Body of pancreas (tissue), 4 donors: ENCODE measurements at places on chromosomes 6 and 20.
A peak's percentile ranks its signal among the peaks of the same experiment; 100 is the strongest.

DNA sequence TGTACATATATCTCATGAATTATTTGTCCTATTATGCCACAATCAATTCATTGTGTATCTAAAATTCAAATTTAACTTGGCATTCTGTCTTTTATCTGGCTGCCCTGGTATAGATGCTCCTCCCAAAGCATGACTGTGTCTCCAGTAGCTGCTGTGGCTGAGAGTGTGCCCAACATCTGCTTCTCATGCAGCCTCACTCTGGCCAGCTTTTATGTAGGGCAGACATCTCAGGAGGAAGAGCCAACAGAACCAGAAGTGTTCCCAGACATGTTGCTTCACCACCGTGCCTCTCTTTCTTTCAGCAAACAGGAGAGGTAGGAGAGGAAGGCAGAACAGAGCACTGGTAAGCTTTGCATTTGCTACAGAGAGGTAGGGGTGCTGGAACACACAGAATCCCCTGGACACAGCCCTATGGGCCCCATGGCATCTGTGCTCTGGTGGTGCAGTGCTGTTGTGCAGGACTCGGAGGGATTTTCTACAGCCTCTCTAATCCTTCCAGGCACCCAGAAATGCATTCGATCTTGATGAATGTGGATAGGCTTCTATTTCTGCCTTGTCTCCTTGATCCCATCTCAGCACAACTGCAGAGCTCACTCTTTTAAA, 637.1 kb downstream of the UTRN start:
- DNase-seq: no peak

DNA sequence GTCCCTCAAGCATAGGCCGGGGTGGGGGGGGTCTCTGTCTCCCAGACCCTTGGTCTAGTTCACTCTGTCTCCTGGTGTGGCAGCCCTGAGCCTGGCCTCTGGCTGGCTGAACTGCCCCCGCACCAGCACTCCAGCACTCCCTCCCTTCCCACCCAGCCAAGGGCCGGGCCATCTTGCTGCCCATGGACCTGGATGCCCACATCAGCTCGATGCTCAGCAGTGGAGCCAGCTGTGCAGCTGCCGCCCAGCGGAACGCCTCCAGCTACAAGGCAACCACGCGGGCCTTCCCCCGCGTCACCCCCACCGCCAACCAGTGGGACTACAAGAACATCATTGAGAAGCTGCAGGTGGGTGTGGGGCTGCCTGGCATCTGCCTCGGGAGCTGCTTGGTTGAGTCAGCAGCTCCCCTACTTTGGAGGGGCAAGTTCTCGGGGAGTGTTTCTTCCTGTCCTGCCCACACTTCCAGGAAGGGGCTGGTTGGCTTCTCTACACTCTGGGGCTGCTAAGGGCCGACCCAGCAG, 28.4 kb downstream of the UQCC2 start:
- no peak for DNase-seq

GRCh38 chr6:143368426-143368825, 82.1 kb downstream of the ADAT2 start:
- DNase-seq: no peak

- DNase-seq: no peak
Measured at GRCh38 chr6:156627524-156627923, 149.7 kb upstream of the ARID1B start.

GRCh38 chr20:63876489-63877036, 11.5 kb downstream of the TPD52L2 start:
- DNase-seq: no peak

DNA sequence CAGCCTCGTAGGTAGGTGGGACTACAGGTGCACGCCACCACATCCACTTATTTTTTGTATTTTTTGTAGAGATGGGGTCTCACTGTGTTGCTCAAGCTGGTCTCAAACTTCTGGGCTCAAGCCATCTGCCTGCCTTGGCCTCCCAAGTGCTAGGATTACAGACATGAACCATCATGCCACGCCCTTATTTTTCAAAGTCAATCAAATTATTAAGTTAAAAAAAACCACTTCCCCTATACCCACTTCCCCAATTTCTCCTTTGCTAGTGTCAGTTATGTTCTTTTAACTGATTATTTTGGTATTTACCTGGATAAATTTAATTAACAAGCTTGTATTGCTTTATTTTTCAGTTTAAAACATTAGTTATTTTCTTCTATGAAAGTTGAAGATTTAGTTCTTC, 49.6 kb downstream of the RIOK1 start:
- DNase-seq: no peak

- DNase-seq: no peak
Measured at GRCh38 chr6:107173779-107174178, 58.5 kb upstream of the BEND3 start.

DNA sequence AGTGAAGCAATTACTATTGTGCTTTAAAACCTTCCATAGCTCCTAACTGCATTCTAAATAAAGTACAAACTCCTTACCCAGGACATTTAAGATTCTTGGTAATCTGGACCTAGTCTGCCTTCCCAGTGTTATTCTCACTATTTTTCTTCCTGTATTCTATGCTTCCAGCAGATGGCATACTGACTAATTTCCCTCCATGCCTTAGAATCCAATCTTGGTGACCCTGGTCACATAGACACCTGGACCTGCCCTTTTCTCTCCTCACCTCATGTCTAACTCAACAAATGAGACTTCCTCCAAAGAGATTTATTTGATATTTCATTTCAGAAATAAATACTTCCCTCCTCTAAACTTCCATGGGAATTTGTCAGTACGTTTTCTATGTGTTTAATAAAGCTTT, 25.8 kb downstream of the ROS1 start:
- DNase-seq: no peak

DNA sequence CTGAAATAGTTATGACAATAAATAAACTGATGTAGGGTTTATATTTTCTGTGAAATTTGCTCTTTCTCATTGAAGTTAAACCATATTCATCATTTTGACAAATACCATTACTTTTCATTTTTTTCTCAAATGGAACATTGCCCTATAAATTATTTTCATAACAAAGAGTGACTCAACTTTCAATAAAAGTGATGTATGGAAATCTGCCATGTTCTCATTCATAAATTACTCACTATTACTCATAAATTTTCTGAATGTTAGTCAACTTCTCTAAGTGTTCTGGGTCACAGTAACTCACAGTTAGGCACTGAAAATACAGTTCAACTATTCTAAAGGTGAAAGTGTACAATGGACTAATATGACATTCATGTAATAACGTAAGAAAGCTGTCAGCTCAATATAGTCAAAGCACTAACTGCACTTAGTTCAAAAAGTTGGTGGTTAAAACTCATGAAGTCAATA, 19.0 kb upstream of the STX11 start:
- DNase-seq: no peak

DNA sequence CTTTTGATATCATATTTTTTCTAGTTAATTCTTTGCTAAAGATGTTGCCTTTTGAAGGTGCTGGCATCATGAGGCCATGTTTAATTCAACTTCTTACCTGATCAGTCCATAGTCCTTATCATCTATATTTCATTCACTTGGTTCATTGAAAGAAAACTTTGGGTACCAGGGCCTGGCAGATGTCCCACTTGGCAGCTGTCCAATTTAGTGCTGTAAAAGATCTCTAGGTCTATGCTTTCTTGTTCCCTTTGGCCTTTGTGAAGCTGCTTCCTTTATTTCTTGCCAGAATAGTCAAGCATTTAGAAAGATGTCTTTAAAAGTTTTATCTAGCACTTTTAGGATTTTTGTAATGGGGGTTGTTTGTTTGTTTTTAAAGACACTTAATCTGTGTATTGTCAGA, 61.7 kb upstream of the EYA4 start:
- peak; percentile 10 for DNase-seq

GRCh38 chr6:67639161-67639560, 995.9 kb upstream of the ADGRB3 start:
- no peak for DNase-seq

DNA sequence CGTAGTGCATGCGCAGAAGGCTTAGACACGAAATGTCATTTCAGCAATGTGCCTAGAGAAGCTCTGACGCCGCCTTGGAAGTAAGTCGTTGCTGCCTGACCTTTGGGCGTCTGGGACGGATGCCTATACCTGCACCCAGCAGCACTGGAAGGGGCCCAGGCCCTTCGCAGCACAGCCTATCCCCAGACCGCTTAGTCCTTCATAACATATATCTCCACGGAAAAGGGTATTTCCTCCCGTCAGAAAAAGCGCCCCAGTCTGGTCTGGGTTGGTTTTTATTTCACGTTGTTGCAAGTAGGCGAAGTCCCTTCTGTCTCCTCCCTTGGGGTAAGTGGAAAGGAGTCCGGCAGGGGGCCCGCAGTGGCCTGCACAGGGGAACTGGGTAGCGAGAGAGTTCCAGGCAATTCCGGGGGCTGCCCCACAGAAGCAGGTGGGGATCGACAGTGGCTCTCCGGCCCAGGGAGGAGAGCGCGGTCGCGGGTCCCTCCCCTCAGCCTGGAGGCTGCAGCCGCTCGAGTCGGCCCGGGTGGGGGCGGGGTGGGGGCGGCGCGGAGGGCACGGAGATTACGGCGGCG, 559 bp upstream of the EYA4 start:
- no peak for DNase-seq

- DNase-seq: no peak
Measured at GRCh38 chr20:5945963-5946362, 4.4 kb downstream of the TRMT6 start.

- DNase-seq: no peak
Measured at GRCh38 chr6:151566557-151566956, 72.7 kb downstream of the CCDC170 start.

- peak; percentile 42 for DNase-seq
Measured at GRCh38 chr6:4606821-4607704, 169.1 kb upstream of the CDYL start.

DNA sequence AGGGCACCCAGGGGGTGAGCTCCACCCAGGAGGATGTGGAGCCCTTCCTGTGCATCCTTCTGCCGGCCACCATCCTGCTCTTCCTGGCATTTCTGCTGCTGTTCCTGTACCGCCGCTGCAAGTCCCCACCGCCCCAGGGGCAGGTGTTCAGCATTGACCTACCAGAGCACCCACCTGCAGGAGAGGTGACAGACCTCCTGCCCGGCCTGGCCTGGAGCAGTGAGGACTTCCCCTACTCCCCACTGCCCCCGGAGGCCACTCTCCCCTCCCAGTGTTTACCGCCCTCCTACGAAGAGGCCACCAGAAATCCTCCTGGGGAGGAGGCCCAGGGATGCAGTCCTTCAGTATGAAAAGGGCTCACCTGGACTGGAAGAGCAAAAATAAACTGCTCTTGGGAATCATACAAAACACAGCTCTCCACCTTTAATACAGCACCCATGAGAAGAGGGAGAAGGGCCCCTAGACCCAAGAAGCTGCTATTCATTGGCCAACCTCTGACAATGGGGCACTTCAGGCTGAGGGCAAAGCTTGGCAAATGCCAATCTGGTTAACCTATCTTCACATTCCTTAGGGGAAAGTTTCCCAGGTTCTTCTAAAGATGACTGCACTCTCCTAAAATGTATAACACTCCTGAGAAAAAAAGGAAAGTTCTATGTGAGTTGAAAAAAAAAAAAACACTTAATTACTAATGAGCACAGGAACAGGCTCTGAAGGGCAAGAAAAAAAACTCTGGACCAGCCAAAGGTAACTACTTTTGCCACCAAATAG, 5.0 kb downstream of the SMIM28 start:
- DNase-seq: no peak

GRCh38 chr6:34325633-34326032, 66.8 kb downstream of the NUDT3 start:
- no peak for DNase-seq
